H9 (cell line): ENCODE measurements at places on chromosomes 11 and 22. TPM values are rescaled to one million over a fixed set of nuclear protein-coding genes. Genes with fewer than 3 reads are reported as not detected.

GRCh38 chr22:16969508-16970327 is 38.3 kb downstream of the GAB4 start:
- DNase-seq: no peak

DNA sequence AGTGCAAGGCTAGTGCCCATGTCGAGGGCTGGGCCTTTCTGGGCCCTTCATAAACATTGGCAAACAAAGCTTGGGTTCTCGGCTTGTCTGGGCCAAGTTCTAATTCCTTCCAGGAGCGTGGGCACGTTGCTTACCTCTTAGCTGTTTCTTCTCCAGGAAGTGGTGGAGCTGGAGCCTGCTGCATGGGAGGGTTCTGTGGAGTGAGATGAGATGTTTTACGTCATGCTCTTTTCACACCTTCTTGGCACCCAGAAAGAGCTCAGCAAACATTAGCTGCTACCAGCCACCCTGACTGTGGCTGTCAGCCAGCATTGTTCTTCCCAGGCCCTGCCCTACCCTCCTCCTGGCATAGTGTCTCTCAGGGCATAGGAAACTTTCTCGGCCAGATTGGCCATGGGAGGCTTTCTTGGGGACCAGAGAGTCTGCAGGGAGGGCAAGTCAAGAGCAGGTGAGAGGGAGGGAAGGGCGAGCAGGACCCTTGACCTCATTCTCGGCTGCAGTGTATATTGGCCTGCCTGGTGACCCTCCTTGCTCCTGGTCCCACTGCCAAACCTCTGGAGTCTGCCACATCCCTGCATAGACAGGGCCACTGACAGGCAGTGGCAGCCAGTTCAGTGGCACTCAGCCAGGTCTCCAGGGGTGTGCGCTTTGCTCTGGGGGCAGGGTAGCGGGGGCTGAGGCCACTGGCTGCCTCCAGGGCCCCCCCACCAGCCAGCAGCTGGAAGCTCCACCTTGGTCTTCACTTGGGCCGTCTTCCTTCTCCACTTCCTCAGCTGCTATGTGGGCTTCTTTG is 98.8 kb downstream of the BCR start:
- DNase-seq: no peak

GRCh38 chr22:39645532-39645931 is 75.0 kb downstream of the CACNA1I start:
- no peak for DNase-seq

DNA sequence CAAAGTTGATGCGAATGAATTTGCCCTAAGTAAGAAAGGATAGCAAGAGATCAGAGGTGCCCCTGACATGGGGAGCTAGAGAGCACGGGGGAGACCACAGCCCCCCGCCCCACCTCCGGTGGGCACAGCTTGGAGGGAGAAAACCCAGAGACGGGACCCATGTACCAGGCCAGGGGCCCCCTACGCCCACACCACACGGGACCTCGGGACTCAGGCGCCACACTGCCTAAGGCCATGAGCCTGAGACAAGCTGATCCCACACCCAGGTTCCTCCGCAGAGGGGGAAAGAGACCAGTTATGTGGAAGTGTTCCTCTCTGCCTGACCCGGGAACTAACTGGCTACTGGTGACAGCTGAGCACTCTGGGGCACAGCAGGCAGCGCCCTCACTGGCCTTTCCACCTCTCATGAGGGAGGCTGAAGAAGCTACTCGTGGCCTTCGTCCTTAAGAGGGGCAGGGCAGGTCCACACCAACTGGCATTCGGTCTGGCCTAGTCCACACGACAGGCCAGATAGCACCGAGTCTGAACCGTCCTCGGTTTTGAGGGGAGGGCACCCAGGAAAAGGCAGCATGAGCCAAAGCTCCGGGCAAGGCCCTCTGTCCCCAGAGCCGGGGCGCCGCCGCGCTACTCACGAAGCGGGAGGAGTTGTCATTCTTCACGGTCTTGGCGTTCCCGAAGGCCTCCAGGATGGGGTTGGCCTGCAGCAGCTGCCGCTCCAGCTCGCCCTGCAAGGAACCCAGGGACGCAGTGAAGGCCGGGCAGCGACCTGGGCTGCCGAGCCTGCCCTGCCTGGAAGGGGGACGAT is 65.8 kb downstream of the MYH9 start:
- no peak for DNase-seq

GRCh38 chr11:134569195-134569594 is 157.2 kb upstream of the B3GAT1 start:
- no peak for DNase-seq

DNA sequence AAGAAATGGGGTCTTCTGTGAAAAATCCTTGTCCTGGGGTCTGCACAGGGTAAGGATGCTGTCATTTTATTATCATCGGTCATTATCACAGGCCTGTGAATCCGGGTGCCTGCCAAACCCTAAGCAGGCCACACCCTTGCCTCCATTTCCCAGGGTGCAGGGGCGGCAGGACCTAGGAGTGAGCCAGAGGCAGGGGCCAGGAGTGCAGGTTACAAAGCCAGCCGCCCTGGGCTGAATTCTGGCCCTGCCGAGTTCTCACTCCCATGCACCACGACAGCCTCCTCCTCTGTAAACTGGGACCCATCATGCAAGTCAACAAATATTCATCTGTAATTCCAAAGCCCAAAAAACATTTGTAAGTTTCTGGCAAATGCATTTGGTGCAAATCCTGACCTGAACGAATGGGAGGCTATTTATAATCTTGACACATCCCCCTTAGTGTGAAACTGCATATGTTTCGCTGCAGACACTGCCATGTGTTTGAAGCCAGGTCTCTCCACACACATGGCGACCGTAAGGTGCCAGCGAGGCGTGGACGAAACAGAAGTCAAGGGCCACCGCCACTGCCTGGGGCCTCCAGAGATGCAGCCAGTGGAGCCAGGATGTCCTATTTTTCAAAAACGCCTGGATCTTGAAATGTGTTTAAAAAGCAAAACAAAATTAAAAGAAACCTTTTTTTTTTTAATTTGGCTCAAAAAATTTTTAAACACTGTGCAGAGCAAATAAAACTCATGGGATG is 6.7 kb downstream of the CD5 start:
- DNase-seq: no peak

DNA sequence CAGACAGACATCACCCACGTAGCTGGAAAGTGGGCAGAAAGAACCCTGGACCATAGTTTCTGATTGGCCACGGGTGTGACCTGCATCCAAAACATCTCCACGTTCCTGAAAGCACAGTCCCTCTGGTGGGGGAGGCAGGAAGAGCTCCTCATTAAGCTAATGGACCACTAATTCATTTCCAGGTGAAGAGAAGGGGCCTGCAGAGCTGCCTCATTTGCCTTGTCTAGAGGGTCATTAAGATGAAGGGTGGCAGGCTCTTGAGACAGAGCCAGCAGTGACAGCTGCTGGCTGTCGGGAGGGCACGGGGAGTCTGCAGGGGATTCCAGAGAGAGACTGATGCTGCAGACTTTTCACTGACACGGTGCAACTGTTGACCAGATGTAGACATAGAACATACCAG is 149.6 kb upstream of the OPCML start:
- DNase-seq: peak; percentile 49

DNA sequence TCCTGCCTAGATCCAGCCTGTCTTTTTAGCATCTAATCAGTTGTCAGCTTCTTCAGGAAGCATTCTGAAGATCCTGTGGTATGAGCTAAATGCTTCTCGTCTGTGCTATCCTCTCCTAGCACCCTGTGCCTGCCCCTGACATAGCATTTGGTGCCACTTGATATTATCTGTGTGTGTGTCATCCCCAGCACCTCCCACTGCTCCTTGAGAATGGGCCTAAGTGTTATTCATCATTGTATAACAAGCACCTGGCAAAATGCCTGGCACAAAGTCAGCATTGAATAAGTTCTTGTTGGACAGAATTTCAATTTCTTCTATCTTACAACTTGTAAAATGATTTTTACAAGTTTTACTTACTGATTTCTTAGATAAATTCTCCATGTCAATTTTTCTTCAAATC is 28.1 kb upstream of the OLFML1 start:
- no peak for DNase-seq

DNA sequence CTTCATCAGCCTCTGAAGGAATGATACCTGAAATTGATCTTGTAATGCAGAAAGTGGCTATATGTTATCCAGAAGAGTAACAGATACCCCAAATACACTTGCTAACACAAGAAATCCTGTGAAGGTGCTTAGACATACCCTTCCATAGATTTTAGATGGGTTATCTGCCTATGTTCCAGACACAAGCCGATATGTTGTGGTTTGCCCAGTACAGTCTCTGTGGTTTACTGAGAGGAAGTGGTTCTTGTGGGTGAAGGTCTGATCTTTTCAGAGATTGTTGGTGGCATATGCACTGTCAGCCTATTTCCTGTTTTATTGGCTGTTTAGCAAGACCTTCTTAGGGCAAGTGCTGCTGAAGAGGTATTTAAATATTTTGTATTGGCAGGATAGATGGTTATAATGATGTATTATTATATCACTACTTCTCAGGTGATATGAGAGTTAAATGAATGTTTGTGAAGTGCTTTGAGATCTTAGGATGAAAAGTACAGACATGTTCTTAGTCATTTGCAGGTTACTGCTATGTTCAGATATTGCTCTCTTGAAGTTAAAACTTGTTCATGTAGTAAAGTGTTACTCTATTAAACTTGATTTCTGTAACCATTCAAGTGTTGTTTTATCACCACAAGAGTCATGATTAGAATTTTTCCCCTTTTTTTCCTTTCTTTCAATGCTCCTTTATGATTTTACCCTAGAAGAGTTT is 8.2 kb downstream of the ARHGEF12 start:
- DNase-seq: no peak

DNA sequence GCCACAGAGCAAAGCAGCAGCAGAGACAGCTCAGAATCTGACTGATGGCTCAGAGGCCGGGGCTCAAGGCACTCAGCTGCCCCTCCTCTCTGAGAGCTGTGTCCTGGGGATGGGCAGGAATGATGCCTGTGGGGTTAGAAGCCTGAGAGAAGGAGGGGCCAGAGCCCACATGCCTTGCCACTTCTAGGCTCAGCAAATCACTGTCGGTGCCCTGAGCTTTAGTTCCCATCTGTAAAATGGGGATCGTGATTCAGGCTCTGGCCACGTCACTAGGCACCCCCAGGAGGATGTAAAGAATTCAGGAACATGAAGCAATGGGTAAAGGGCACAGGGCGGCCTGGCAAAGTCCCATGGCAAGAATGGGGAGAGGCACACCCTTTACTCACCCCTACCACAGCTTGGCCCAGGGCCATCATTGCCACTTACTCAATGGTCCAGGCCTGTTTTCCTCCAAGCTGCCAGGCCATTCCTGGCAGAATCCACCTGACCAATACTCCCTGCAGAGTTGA is 3.4 kb upstream of the CDC42EP2 start:
- DNase-seq: no peak

CNIH2 gene
- total RNA-seq: 11.8 and 12.0 TPM in 2 replicates

CTTN gene
- total RNA-seq: 224 and 226 TPM in 2 replicates

FERMT3 gene
- total RNA-seq: 6.6 and 10.6 TPM in 2 replicates

LARGE2 gene
- total RNA-seq: 95.6 and 108 TPM in 2 replicates

CD6 gene
- not detected in 2 replicates for total RNA-seq

CALCB gene
- not detected in 2 replicates for total RNA-seq
